ENCODE measurements at places on chromosomes 4 and X. TPM values are rescaled to one million over a fixed set of nuclear protein-coding genes. Genes with fewer than 3 reads are reported as not detected.

GRCh38 chr4:60805500-60806313 lies 394.4 kb upstream of the ADGRL3 start:
- no peak for DNase-seq

GRCh38 chr4:186258216-186258811 lies 7.7 kb upstream of the F11 start:
- no peak for DNase-seq

DNA sequence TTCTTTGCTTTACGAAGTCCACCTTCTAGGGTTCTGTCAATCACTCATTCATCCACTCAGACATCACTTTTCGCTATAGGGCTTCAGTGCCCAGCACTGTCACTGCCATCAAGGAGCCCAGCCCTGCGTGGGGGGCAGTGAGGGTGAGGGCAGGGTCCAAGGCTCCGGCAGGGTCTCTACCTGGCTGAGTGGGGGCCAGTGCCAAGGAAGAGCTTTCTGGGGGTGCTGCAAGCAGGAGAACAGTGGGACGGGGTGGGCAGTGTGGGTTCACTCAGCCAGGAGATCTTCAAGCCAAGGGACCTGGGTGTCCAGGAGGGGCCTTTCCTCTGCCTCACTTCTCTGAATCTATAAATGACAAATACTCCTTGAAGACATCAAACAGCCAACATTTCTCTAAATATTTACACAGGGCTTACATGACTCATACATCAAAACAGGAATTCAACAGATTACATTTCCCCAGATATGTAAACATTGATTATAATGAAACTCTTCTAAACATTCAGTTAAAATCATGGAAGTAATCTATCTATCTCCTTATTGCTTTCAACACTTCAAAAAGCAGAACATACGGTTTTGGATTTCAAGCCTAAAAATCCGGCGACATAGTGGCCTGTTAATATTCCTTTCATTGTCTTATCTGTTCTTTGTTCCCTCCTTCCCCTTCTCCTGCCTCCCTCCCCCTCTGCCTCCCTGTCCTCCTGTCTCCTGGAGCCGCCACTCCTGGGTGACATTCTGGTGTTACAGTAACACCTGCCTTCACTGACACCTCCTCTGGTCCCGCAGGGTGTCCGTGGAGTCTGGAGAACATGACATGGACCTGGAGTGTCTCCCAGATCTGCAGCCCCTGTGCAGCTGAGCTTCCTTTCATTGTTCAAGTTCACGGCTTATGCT lies 94.4 kb upstream of the ADRA2C start:
- DNase-seq = no peak

DNA sequence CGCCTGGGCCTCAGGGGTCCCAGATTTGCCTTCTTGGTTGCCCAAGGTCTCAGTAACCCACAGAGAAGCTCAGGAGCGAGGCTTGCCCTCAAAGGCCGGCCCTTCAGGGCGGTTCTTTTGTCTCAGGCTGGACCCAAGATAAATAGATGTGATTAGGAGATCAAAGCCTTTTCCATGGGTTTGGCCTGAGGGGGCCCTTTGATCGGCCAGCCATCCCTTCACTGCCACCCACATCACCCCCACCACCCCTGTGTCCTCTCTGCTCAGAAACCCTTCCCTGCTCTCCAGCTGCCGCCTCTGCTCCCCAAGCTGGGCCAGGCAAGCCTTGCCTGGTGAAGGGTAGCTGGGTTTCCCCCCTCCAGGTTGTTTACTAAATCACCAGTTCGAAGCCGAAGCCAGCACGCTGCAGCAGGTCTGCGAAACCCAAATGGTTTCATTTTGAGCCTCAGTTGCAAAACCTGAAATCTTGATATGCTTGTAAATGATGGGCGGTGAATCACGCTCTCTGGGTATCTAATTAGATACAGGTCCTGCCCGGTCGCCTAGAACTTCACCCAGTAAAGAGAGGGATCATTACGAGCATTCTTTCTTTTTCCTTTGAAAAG lies 202.6 kb upstream of the BCOR start:
- DNase-seq = no peak

DNA sequence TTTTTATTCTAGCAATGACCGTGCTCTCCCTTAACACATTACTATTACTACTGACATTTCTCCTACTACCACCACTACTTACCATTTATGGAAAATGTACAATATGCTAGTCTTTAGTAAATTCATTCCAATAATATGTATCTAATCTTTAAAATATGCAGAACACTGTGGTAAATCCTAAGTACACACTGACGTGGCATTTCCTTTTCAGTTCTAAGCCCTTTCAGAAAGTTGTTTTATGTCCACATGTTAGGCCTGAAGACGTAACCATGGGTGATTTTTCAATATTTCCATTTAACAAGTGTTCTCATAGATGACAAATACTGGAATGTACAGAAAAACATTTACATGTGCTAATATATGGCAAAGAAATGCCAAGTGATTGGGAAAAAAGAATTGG lies 268.6 kb upstream of the SLIT2 start:
- no peak for DNase-seq

DNA sequence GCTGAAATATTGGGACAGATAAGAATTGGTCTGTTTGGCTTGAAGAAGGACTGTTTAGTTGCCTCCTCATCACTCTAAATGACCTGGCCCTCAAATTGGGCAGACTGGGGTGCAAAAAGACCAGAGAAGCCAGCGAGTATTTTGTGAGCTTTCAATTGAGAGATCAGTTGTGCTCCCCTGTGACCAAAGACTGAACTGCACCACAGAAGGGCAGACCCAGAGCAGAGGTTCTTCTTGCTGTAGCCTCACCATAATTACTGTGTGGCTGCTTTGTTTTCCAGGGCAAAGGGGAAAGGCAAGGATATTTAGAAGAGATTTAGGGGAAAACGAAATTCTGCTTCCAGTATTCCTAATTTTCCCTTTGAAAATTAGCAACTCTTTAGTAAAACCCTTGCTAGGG lies 104.0 kb upstream of the MBNL3 start:
- no peak for DNase-seq

DNA sequence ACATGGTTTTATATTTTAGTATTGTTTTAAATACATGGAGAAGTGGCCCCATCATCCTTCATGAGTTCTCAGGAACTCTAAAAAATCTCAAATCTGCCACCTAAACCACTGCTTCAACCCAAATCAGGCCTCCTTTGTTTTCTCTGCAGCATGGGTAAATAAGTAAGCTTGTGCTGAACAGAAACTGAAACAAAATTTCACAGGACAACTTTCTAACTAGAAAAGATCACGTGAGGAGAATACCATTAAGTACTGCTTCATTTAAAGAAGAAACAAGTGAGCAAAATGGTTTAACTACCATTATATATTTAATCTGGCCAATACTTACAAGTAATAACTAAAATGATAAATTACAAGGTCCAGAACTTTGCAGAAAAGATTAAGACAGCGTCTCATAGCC lies 2.5 kb downstream of the ARAP2 start:
- no peak for DNase-seq

- DNase-seq = no peak
These were observed 133.8 kb upstream of the STIM2 start for GRCh38 chr4:26726655-26727387.

GRCh38 chr4:157045507-157046127 lies 30.3 kb upstream of the GLRB start:
- no peak for DNase-seq

GRCh38 chr4:30837131-30837539 lies 117.0 kb downstream of the PCDH7 start:
- DNase-seq = no peak

GRCh38 chrX:111265486-111265885 lies 4.8 kb downstream of the CAPN6 start:
- DNase-seq = no peak

- DNase-seq = no peak
These were observed 1005.1 kb downstream of the PDHA2 start for GRCh38 chr4:96844858-96845490.

GRCh38 chr4:164819366-164819765 lies 57.6 kb upstream of the APELA start:
- DNase-seq = no peak

GRCh38 chr4:5971078-5971450 lies 47.2 kb downstream of the C4orf50 start:
- DNase-seq = no peak

GRCh38 chr4:39883646-39884045 lies 94.1 kb downstream of the PDS5A start:
- DNase-seq = no peak

DNA sequence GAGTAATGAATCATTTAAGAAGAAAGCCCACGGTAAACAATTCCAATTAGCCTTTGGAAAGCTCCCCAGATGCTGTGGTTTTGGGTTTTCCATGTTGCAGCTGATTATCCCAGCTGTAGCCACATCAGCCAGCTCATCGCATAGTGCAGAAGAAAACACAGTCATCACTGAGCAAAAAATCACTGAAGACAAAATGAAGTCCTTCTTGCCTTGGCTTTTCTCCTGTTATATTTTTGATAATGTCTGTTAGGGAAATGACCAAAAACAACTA lies 193.0 kb upstream of the C1QTNF7 start:
- no peak for DNase-seq

DNA sequence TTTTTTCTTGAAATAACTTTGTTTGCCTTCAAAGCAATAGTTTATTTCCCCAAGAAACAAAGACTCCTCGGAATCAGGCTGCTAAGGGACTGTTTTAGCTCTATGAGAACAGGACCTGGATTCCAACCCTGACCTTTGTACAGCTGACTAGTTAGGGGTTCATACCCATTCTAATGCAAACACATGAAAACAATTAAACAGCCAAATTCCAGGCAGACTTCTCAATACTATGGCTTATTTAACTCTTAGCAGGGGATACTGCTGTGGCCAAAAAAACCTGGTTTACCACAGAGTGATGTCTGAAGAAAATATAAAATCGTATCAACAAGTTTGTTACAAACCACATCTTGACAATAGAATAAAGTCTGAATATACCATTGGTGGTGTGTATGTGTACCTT lies 129.6 kb upstream of the INTU start:
- DNase-seq = no peak

- no peak for DNase-seq
These were observed 1600.5 kb upstream of the TENM3 start for GRCh38 chr4:180642732-180643131.

GRCh38 chr4:151144329-151145072 lies 45.1 kb downstream of the RPS3A start:
- DNase-seq = no peak

DNA sequence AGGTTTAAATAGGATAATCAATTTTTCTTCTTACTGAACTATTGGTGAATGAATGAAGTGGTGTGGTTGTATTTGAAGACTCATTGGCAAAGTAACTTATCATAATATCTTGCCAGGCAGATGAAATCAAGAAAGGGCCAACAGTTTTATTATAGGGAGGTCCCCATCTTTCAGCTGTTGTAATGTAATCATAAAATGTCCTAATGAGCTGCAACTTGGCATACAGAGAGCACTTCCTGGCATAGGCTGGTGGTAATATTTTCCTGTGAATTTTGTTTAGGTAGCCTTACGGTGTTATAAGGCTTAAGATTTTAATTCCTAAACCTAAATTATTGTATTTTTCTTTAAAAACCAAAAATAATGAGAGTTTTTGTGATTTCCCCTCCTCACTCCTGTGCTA lies 17.5 kb downstream of the FHIP1A start:
- DNase-seq = no peak

GRCh38 chr4:84995386-84995785 lies 28.9 kb upstream of the WDFY3 start:
- DNase-seq = no peak

GRCh38 chr4:172011196-172011595 lies 198.0 kb downstream of the GALNTL6 start:
- DNase-seq = no peak

TMEM150C gene
- 5.4 TPM for total RNA-seq

PGRMC1 gene
- total RNA-seq = 117 TPM

GAGE2A gene
- total RNA-seq = not detected

NWD2 gene
- total RNA-seq = 0.64 TPM

LRIT3 gene
- not detected for total RNA-seq

MTM1 gene
- 7.3 TPM for total RNA-seq

PROM1 gene
- total RNA-seq = 7.2 TPM

TMEM33 gene
- total RNA-seq = 65.1 TPM

GPRASP2 gene
- 8.7 TPM for total RNA-seq

CNKSR2 gene
- 0.53 TPM for total RNA-seq

All from ascending aorta (tissue), 2 donors.